ENCODE measurements at places on chromosomes 3 and 15.
A peak's percentile ranks its signal among the peaks of the same experiment; 100 is the strongest.

DNA sequence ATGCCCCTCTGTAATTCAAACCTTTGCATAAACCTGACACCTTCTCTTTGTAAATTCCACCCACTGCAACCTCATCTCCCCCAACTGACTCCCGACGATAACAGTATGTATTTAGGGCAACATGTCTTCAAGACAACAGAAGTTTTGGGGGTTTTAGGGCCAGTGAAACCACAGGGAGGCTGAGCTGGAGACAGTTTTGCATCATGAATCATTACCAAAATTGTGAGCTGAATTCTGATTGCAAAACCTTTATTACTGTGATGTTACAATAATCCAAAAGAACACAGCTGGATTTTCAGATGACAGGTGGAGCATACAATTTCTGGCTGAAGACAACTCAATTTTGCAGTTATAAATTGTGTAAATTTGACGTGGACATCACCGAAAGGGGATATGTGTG is 281.3 kb upstream of the TTC14 start:
- no peak for DNase-seq

GRCh38 chr15:40352281-40352901 is 1.6 kb downstream of the PHGR1 start:
- no peak for DNase-seq

DNA sequence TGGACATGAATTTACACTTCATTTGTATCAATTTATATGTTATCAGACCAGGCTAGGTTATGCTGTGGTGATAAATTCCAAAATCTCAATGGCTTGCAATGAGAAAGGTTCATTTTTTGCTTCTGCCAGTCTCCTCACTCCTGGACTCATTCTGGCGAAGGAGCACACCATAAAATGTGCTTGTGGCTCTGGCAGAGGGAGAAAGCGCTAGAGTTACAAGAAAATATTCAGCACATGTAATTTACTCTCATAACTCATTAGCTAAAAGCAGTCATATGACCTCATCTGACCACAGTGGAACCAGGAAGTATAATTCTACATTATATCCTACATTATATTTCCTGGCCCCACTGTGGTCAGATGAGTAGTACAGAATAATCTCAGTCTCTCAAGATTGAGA is 193.8 kb downstream of the BCHE start:
- DNase-seq, result no peak

DNA sequence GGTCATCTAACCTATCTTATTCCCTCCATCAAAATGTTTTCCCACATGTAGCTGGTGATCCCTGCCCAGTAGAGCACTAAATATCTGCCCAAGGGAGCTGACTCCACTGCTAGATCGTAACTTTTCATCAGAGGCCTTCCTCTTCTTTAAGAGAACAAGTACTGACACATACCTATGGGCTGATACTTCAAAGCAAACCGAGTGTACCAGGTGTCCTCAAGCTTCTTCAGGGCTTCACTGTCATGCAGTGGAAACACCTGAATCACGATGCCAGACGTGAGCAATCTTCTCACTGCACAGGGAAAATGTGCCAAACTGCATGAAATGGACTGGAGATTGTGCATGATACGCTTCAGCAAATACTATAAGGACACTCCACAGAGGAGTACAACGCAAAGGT is 41.6 kb downstream of the ANO10 start:
- no peak for DNase-seq

- DNase-seq, result no peak
These were observed 50.1 kb downstream of the SUMF1 start for GRCh38 chr3:4416961-4417360.

GRCh38 chr3:177446165-177446601 is 248.9 kb upstream of the TBL1XR1 start:
- DNase-seq, result no peak

GRCh38 chr3:97691354-97691753 is 73.2 kb upstream of the ARL6 start:
- DNase-seq, result no peak

DNA sequence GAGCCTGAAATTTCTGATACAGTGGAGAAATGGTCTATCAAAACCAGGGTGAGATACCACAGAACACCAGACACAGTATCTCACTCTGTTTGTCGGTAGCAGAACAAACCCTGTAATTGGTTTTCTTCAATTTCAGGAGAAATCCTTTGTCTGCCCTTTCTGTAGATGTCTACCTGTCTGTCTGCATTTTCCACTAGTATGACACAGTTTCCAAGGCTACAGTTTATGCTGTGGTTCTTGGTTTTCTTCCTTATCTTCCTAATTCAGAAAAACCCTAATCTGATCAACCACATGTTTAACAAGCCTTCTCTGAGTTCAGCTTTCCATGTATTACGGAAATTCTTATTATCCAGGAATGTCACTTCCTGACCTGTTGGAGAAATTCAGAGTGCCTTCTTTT is 70.8 kb downstream of the SCN11A start:
- DNase-seq, result no peak

GRCh38 chr15:59437142-59437816 is 707 bp upstream of the FAM81A start:
- no peak for DNase-seq

GRCh38 chr3:174303907-174304560 is 555.1 kb upstream of the NAALADL2 start:
- no peak for DNase-seq

DNA sequence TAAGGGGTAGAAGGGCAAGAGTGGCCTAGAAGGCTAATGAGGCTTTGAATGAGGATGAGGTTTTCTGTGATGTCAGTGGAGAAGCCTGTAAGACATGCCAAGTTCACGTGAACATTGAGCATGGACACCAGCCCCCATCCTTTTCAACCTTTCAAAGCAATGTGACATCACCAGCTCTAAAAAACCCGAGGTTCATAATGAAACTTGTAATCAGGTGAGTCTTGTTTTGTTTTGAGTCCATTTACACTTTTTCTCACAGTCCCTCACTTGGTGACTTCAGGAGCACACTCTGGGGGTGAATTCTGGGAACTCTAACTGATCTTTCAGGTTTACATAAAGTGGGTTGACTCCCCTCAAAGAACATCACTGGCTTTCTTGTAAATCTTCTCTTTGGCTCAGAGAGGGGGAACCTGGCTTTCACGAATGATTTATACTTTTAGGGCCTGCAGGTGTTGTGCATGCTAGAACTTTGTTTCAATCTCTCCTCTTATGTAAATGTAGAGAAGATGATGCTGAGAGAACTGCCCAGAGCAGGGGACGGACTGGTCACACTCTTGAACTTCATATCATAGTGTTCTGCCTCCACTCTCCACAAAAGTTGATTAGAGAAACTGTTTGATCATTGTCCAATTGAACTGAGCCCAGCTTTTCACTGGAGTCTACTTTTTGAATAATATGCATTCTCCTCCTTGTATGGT is 224.7 kb upstream of the SATB1 start:
- DNase-seq, result peak; percentile 22

GRCh38 chr15:93861413-93861812 is 369.9 kb upstream of the MCTP2 start:
- no peak for DNase-seq
